HTR-8/SVneo (cell line): ENCODE measurements at places on chromosomes 4 and X.

- DNase-seq = no peak
Observed at GRCh38 chr4:127049526-127049925, 583.2 kb upstream of the INTU start.

GRCh38 chr4:7428261-7429068 lies 6.3 kb downstream of the PSAPL1 start:
- DNase-seq = no peak

DNA sequence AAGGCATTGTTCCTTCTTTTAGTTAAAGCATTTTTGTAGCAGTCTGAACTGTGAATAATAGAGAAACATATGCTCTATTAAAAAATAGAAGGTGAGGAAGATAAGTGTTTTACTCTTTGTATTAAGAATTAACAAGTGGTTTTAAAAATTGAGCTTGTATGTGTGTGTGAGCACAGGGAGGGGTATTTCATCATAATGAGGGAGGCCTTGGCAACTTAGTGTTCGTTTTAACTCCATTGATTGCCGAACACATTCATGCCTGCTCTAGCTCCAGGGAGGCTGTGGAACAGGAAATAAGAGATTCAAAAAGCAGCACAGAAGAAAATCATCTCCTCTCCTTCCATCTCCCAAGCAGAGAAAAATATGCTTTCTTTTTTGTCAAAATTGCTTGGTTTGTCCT lies 14.8 kb downstream of the SHROOM3 start:
- DNase-seq = no peak

GRCh38 chrX:5314148-5314547 lies 914.5 kb downstream of the NLGN4X start:
- no peak for DNase-seq

- DNase-seq = no peak
Observed at GRCh38 chr4:78774417-78774816, 1.7 kb upstream of the BMP2K start.

DNA sequence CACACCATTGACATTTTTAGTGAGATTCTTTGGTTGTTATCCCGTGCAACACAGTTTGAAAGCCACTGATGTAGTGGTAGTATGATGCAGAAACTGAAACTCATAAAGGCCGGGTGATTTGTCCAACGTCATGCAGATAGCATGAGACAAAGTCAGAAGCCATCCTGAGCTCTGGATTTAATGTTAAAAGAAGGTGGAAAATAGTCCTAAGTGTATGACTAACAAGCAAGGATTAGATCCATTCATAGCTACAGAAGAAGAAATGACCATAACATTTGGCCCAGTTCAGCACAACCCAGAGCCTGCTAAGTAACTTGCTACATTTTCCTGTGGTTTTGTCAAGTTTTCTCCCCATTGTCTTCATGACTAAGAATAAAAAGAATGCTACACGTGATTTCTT lies 142.4 kb downstream of the AMELX start:
- DNase-seq = no peak

DNA sequence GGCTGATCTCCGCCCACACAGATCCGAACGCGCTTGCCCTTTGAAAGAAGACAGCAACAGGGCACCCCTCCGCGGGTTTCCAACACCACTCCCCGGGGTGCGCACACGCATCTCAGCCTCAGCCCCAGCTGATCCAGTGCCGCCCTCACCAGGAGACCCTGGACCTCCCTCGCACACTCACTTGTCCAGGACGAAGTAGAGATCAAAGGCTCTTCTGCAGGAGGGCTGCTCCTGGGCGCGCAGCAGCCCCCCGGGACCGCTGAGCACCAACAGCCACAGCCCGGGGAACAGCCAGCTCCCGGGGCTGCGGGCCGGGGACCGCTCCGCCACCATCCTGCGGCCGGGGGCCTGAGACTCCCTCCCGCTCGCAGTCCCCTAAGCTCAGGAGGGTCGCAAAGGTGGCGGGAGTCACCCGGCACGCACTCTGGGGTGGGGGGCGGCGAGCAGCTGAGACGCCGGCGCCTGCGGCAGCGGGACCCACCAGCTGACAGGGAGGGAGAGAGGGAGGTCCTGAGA lies 743 bp downstream of the ANTXR2 start:
- no peak for DNase-seq

- peak; percentile 26 for DNase-seq
Observed at GRCh38 chr4:77190053-77190452, 33.0 kb downstream of the CCNG2 start.

DNA sequence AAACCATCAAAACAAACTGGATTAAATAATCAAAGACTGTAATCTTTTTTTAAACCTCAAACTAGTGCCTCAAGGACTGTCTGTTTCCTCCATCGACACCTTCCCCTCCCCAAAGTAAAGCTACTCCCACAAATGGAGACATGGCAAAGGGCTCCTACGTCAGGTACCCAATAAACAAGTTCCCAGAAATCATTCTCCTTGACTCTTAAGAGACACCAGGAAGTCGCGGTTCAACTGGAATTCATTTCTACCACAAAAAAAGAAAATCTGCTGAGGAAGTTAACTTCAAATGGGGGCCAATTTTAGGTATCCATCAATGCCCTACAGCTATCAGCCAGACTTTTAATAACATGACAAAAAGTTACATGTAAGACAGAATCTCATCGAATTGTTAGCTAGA lies 2.5 kb downstream of the RPS4X start:
- no peak for DNase-seq

- no peak for DNase-seq
Observed at GRCh38 chr4:122091397-122091796, 60.7 kb upstream of the BLTP1 start.

GRCh38 chr4:115780268-115780667 lies 666.8 kb upstream of the NDST4 start:
- DNase-seq = no peak

DNA sequence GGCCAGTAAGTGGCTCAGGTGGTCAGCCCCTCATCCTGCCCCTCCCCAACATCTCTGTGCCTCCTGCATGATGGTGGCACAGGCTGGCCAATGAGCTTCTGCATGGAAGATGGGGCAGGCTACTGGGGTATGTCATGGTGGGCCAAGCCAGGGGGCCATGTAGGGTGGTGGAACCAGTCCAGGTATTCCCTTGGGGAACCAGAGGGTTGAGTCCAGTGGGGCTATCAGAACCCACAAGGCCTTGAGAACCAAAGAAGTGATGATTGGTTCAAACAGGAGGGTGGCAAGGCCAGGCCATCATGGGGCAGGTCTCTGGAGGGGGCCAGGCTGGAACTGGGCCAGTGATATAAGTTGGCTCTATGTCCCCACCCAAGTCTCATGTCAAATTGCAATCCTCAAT lies 18.8 kb upstream of the PPP2R2C start:
- no peak for DNase-seq

GRCh38 chr4:40856840-40857362 lies 107.1 kb downstream of the NSUN7 start:
- DNase-seq = peak; percentile 42
